ENCODE measurements at places on chromosomes 6 and 20.

GRCh38 chr6:142015011-142015410 lies 117.7 kb upstream of the GJE1 start:
- H3K27me3 ChIP-seq: no peaks in the 10 kb centered on the region
- H3K4me3 ChIP-seq: no peak overlapping the region
- no peak for DNase-seq
- no peaks in the 10 kb centered on the region for H3K4me1 ChIP-seq

DNA sequence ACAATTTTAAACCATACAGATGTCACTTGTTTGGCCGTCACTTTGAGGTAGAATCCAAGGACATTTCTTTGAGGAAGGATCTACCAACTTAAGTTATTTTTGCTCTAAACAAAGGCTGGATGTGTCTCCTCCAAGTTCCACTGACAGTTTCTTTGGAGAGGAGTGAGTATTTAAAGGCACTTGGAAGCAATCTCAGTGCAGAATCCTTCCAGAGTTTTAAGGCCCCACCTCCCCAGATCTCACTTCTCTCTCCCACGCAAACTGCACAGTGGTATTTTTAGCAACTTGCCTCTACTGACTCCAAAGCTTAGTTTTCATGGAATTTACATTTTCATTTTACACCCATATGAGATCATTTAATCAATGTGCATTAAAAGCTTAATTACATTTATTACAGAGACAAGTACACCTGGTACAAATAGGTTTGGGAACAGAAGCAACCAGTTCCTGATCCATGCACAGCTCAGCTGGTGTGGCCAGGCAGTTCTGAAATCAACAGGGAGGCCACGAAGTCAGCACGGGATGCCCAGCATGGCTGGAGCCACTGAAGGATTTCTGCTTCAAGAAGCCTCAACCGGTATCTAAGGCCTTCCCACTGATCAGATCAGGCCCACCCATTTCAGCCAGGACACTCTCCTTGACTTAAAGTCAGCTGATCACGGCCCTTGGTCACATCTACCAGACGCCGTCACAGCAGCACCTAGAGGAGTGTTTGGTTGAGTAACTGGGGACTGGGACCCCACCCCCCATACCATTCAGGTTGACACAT lies 109.8 kb downstream of the SYCP2 start:
- no peaks in the 10 kb centered on the region for H3K36me3 ChIP-seq
- no peak overlapping the region for H3K27ac ChIP-seq
- H3K4me1 ChIP-seq: peaks cover 29% of the 10 kb centered on the region
- DNase-seq: no peak

DNA sequence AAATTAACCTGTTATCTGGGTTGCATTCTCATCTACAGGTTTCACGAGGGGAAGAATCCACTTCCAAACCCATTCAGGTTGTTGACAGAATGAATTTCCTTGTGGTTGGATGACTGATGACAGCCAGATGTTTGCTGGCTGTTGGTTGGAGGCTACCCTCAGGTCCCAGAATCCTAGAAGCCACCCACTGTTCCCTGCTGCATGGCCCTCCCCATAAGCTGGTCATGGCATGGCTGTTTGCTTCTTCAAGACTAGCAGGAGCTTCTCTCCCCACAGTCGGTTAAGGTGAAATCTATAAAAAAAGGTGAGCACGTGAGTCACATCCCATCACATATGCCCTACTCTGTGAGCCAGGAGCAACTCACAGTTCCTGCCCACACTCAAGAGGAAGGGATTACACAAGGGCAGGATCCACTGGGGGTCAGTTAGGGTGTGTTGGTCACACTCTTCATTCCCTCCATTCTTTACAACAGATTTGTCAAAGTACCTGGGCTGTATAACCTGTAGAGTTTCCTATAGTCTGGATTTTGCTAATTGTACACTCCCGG lies 19.5 kb upstream of the RPS10 start:
- no peaks in the 10 kb centered on the region for H3K27me3 ChIP-seq
- no peak overlapping the region for H3K27ac ChIP-seq
- no peak overlapping the region for H3K4me3 ChIP-seq
- DNase-seq: no peak

DNA sequence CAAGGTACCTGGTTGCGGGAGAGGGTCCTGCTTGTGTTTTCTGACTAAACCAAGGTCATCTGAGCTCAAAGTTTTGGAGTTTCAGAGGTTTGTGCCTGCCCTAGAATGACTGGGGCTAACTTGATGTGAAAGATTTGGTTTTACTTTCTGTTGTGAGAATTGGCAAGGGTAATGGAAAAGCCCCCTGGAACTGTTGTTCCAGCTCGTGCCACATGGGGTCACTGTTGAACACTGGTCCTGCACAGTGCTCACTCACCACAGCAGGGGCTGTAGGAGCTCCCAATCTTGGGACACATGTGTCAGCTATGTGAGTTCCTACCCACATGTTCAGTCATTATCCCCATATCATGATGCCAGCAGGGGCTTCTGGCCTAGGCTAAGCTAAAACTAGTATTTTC lies 6.5 kb downstream of the TGM6 start:
- H3K4me1 ChIP-seq: no peaks in the 10 kb centered on the region
- H3K27ac ChIP-seq: no peak overlapping the region
- no peaks in the 10 kb centered on the region for H3K27me3 ChIP-seq
- DNase-seq: no peak

DNA sequence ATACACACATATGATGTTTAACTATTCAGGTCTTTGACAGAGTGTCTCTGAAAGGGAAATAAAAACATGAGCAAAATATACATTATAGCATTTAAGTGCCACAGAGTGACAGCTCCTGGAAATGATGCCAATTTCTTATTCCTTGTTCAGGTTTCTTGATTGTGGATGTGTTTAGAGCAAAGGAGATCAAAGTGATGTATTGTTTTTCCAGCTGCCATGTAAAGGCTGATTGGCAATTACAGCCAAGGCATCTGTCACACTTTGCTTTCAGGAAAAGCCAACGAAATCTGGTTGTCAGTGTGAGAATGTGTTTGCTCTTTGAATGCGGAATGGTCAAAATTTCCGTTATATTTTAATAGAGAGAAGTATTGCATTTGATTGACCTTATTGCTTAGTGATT lies 347.8 kb upstream of the FLRT3 start:
- DNase-seq: no peak
- no peaks in the 10 kb centered on the region for H3K4me1 ChIP-seq
- no peak overlapping the region for H3K27ac ChIP-seq
- no peaks in the 10 kb centered on the region for H3K36me3 ChIP-seq
- H3K27me3 ChIP-seq: no peaks in the 10 kb centered on the region
- no peak overlapping the region for H3K4me3 ChIP-seq

DNA sequence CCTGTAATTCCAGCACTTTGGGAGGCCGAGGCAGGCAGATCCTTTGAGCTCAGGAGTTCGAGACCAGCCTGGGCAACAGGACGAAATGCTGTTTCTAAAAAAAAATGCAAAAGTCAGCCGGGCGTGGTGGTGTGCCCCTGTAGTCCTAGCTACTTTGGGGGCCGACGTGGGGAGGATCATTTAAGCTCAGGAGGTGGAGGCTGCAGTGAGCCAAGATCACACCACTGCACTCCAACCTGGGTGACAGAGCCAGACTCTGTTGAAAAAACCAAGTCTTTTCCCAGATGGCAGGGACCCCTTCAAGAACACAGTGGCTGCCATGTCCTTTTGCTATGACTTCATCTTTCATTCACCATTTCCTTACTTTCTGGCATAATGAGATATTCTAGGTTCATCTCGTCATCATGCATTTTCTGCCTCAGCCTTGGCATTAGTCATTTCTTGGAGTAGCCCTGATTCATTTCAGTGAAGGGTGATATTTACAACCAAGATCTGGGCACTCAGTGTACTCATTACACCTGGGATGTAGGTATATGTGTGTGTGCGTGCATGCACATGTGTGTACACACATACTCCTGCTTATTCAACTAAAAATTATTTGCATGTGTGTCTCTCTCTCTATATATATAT lies 61.4 kb upstream of the TOX2 start:
- H3K27me3 ChIP-seq: no peaks in the 10 kb centered on the region
- no peaks in the 10 kb centered on the region for H3K4me1 ChIP-seq
- H3K27ac ChIP-seq: no peak overlapping the region
- no peak for DNase-seq
- no peaks in the 10 kb centered on the region for H3K36me3 ChIP-seq

GRCh38 chr6:134721060-134721405 lies 228.9 kb downstream of the ALDH8A1 start:
- no peaks in the 10 kb centered on the region for H3K36me3 ChIP-seq
- H3K27me3 ChIP-seq: no peaks in the 10 kb centered on the region
- DNase-seq: no peak
- no peak overlapping the region for H3K27ac ChIP-seq
- peaks cover 4% of the 10 kb centered on the region for H3K4me1 ChIP-seq

DNA sequence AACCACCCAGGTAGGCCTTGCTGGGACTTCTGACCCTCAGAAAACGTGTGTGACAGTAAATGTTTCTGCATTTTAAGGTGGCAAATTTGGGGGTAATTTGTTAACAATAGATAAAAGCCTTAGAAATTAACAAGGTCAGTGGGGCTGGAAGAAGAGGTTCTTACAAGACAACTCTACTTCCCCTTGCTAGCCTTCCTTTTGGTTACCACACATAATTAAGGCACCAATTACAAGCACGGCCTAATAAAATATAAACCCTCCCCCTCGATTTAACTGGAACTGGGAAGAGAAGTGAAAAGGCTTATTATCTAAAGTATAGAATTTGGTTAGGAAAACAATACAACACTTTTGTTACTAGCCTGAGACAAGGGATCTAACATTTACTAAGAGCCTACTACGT lies 38.8 kb downstream of the ELOVL5 start:
- no peaks in the 10 kb centered on the region for H3K36me3 ChIP-seq
- no peak overlapping the region for H3K4me3 ChIP-seq
- H3K27ac ChIP-seq: no peak overlapping the region
- DNase-seq: no peak

- H3K4me3 ChIP-seq: peak overlapping the region; percentile 74
- H3K4me1 ChIP-seq: peaks cover 35% of the 10 kb centered on the region
- peak; percentile 35 for DNase-seq
- H3K27ac ChIP-seq: peak overlapping the region; percentile 90
Measured at GRCh38 chr6:52363228-52363867, 1.4 kb downstream of the PAQR8 start.

DNA sequence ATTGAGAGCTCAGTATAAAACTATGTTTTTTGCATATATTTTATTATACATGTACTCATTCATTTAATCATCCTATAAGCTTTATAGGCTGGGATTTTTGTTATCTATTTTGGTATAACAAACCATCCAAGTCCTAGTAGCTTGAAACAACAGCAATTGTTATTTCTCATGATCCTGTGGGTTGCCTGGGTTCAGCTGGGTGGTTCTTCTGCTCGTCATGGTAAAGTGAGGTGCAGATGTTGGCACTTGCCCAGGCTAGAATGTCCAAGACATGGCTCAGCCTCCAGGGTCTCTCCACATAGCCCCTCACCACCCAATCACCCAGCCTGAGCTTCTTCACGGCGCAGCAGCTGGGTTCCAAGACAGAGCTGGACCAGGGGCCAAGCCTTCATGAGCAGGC lies 20.8 kb upstream of the TM9SF4 start:
- peaks cover 10% of the 10 kb centered on the region for H3K27me3 ChIP-seq
- no peaks in the 10 kb centered on the region for H3K4me1 ChIP-seq
- no peak overlapping the region for H3K27ac ChIP-seq
- no peak overlapping the region for H3K4me3 ChIP-seq
- DNase-seq: no peak

GRCh38 chr6:131172222-131172621 lies 37.0 kb downstream of the AKAP7 start:
- H3K4me1 ChIP-seq: no peaks in the 10 kb centered on the region
- DNase-seq: no peak
- no peak overlapping the region for H3K27ac ChIP-seq

GRCh38 chr20:17128206-17128605 lies 98.6 kb upstream of the PCSK2 start:
- no peaks in the 10 kb centered on the region for H3K36me3 ChIP-seq
- H3K4me3 ChIP-seq: no peak overlapping the region
- no peaks in the 10 kb centered on the region for H3K27me3 ChIP-seq
- no peaks in the 10 kb centered on the region for H3K4me1 ChIP-seq
- DNase-seq: no peak

- H3K27ac ChIP-seq: no peak overlapping the region
- DNase-seq: no peak
- no peaks in the 10 kb centered on the region for H3K4me1 ChIP-seq
Measured at GRCh38 chr6:89965441-89966227, 71.4 kb downstream of the GJA10 start.

DNA sequence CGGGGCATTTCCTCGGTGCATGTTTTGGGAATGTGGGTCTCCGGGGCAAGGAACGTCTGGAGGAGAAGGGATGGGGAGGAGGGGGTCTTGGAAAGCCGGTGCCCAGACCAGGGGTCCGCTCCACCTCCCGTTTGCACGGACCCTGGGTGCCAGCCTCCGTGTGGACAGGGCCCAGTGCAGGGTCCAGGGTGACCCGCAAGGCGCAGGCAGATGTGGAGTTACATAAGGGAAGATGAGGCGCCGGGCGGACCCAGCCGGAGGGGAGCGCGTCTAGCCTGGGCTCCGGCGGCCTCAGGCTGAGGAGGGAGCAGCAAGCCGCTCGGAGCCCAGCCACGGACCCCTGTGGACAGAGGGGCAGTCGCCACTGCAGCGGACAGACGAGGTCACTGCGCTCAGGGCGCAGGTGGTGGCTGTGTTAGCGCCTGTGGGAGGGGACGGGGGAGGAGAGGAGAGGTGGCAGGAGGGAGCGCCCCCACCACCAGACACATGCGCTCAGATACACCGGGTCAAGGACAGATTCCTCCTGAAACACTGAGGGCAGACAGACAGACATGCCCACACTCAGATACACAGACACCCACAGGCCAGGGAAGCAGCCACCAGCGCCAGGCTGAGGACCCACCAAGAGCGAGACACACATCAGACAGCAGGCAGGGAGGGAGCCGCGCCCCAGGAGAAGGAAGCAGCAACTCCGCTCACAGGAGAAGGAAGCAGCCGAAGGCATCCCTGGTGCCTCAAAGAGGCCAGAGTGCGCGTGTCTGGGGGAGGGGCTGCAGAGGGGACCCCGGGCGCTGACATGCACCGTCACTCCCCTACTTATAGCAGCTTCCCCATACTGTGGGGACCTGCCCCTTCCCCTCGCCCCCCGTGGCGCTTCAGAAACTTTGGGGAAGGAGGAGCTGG lies 839 bp upstream of the HRH3 start:
- DNase-seq: no peak
- H3K27me3 ChIP-seq: peaks cover 87% of the 10 kb centered on the region
- peaks cover 9% of the 10 kb centered on the region for H3K4me1 ChIP-seq
- H3K27ac ChIP-seq: no peak overlapping the region
- H3K36me3 ChIP-seq: no peaks in the 10 kb centered on the region

DNA sequence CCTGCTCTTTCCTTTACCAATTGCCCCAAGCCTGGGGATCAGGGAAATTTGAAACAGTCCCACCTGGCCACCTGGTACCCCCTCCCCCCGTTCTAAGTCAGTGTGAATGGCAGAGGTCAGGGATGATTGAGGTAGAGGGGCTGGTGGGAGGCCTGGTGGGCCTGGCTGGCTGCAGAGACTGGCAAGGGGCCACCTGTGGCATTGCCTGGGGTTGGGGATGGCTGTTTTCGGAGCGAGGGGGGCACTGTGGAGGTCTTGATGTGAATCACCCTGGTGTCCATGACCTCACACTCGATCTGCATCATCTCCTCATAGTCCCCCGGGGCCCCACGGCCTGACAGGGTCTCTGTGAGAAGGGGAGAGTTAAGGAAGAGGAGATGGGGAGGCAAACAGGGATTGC lies 6.5 kb upstream of the TNXB start:
- H3K4me1 ChIP-seq: peaks cover 22% of the 10 kb centered on the region
- no peaks in the 10 kb centered on the region for H3K27me3 ChIP-seq
- no peak overlapping the region for H3K4me3 ChIP-seq
- H3K27ac ChIP-seq: no peak overlapping the region
- no peak for DNase-seq
- H3K36me3 ChIP-seq: peaks cover 45% of the 10 kb centered on the region
